NCI-H146 (cell line): ENCODE measurements at places on chromosomes 11 and 22.
A peak's percentile ranks its signal among the peaks of the same experiment; 100 is the strongest.

- no peak for DNase-seq
Observed at GRCh38 chr11:2788168-2789071, 88.6 kb upstream of the KCNQ1OT1 start.

- no peak for DNase-seq
Observed at GRCh38 chr22:21754523-21754922, 18.9 kb upstream of the YPEL1 start.

- DNase-seq, result no peak
Observed at GRCh38 chr11:27085605-27086004, 45.0 kb downstream of the BBOX1 start.

DNA sequence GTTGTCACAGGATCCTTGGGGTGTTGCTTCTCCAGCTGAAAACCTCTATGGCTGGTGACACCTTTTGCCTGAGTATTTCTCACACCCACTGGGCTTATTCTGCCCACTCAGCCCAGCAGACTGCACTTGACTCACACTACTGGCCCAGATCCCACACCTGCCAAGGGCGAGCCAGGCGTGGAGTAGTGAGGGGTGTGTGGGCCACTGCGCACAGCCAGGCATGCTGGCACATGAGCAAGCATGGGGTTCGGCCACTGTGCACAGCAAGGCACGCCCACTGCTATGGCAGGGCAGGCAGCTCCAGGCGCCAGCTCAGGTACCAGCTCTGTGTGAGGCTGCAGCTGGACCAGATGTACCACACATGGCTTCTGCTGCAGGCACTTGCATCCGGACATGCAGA, 116.5 kb upstream of the MTNR1B start:
- no peak for DNase-seq

DNA sequence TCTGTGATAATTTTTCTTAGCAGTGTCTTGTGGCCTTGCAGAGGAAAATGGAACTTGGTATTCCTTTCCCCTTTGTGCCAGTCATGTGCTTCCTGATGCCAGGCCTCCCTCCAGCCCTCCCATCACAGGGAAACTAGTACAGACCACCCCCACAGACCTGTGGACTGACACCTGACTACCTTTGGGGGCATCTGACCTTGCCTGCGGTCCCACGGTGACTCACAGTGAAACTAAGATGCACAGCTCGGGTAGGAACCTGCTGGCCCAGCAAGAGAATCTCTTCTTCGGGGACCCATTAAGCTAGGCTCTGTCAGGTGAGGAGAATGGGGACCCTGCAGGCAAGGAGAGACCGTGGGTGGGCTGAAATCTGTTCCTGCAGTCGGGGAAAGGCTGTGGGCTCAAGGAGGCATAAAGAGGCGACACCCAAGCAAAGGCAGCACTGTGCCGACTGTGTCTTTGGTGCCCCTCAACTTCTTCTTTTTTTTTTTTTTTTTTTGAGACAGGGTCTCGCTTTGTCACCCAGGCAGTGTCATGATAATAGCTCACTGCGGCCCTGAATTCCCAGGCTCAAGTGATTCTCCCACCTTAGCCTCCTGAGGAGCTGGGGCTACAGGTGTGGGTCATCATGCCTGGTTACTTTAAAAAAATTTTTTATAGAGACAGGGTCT, 20.8 kb upstream of the PEX26 start:
- DNase-seq, result no peak

- DNase-seq, result no peak
Observed at GRCh38 chr11:112724496-112724790, 236.8 kb upstream of the NCAM1 start.

DNA sequence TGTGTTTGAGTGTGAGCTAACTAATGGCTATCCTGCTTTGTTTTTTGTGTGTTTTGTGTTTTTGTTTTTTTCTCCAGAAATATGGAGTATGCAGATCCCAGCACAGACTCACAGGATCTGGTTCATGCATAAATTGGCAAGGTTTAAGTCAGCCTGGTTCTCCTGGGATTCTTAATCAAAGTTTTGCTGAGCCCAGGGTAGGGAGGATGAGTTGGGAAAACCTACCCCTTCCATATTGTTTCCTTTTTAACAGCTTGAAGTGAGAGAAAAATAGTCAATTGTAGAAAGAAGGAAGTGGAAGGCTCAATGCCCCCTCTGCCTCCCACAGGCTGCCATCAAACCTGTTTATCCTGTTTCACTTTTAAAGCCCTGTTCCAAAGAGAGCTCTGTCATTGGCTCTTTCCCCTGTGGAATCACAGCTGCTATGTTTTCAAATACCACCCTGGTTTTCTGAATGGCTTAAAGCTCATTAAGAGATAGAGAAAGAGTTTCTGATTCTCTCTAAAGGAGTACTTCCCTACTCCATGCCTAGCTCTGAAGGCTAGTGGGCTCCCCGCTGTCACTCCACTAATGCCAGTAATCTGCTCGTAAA, 23.4 kb upstream of the CADM1 start:
- DNase-seq, result peak; percentile 21

DNA sequence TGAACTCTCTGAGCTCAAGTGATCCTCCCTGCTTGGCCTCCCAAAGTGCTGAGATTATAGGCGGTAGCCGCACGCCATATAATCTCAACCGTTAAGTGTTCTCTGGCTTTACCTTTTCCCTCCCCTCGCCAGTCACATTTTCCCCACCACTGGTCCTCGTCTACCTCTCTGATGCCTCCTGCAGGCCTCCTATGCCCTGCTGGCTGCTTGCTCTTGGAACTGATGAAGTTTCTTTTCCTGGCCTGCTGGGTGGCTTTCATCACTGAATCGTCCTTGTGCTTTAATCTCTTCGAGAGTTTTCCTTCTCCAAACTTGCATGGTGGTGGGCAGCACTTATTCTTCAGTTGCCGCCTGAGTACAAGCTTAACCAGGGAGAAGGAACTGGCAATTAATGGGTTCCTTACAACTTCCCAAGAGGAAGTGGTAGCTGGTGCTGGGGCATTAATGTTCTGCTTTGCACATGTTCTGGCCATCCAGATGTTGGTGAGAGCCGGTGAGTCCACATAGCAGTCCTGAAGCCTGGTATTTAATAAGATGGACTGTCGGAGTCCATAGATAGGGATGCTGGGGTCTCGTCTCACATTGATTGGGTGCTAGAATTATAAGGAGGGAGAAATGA, 1.3 kb downstream of the C22orf31 start:
- DNase-seq, result no peak

- DNase-seq, result no peak
Observed at GRCh38 chr11:132058211-132058772, 687.9 kb downstream of the NTM start.

DNA sequence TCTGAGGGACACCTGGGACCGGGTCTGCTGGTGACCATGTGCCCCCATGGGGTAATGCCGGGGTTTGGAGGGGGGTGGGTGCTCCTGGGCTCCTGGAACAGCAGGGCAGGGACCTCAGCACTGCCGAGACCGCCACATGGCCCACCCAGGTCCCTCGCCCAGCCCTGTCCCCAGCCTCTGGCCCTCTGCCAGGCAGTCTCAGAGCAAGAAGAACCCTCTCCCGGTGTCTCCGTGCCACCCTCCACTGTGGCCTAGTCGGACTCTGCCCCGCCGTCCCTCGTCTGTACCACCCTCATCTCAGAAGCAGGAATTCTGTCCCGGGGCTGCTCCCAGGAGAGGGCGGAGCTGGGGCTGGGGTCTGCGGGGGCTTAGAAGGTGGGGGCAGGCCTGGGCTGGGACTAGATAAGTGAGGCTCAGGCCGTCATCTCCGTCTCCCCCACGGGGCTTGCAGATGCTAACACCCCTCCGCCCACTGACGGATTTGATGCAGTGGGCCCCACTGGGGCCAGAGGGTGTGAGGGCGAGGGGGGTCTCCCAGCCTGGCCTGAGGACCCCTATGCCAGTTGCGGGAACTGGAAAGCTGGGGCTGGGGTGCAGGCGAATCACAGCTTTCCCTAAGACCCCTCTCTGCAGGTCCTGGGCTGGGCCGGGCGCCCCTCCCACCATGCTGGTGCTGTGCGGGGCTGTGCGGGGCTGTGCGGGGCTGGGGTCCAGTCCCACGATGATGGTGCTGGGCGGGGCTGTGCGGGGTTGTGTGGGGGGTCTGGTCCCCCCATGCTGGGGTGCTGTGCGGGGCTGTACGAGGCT, 1.1 kb downstream of the MUC5AC start:
- DNase-seq, result no peak

DNA sequence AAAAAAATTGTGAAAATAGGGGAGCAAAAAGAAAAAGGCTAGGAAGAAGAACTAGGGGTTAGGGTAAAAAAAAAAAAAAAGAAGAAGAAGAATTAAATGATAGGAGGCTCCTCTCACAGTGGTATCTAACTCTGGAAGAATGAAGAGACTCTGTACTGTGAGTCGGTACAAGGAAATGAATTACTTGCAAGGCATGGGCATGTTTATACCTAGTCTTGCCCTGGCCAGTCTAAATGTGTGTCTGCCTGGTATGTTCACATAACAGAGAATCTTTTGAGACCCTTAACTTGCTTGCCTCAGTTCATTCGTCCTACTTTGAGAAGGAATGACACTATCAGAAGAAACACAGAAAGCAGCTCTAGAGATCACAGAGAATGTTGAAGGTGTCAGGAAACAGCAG, 159.6 kb downstream of the SWAP70 start:
- no peak for DNase-seq

DNA sequence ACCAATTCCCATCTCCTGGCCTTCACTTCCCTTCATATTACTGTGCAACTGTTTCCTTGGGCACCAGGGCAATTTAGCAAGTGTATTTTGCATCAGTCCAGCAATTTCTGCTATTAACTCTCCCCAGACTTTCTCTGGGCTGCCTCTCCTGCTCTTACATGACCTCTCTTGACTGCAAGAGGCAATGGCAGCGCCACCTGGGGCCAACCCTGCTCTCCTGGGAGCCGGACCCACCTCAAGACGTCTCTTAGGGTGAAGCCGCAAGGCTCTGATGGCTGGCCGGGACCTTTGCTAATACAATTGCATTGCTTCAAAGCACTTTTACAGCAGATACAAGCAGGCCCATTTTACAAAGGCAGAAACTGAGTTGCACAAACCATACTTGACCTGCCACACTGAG, 360.2 kb downstream of the CADM1 start:
- DNase-seq, result no peak

DNA sequence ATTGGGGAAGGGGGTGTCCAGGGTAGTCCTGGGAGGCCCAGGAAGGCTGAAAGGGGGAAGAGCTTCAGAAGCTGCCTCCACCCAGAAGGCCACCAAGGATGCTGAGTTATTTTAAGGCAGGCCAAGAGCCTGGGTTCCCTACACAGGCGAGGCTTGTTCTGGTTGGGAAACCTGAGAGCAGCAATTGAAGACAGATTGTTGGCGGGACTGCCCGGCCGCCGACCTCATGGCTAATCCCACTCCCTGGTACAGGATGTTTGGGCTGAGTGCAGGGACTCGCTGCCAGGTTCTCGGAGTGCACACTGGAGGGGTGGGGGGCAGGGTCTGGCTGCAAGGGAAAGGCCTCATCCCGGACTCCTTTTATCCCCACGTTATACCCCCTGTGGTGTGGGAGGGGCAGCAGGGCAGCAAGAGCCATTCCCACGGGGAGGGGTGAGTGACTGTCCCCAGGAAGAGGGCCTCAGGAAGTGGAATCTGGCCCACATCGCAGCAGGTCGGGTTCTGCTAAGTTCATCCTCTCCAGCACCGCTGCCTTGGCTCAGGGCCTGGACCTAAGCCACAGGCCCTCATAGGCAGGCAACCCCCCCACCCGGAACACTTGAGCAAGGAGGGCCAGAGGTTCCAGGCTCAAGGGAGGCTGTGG, 43.6 kb upstream of the PRR5 start:
- no peak for DNase-seq

DNA sequence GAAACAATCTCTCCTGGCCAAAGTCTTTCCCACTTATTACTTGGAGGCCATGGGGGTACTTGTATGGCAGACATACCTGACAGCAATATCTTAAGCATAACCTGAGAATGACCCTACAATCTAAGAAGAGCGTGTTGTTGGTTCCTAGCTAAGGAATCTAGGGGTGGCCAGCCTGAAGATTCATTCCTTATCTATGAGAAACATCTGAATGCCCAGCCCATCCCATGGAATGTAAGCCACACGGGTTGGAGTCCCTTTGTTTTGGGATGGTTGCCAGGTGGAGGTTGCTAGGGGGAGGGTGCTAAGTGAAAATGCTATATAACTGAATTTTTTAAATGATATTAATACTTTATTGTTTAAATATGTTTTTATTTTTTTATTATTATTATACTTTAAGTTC, 725.0 kb downstream of the ETS1 start:
- no peak for DNase-seq

GRCh38 chr22:49793871-49794270, 33.8 kb downstream of the BRD1 start:
- no peak for DNase-seq

DNA sequence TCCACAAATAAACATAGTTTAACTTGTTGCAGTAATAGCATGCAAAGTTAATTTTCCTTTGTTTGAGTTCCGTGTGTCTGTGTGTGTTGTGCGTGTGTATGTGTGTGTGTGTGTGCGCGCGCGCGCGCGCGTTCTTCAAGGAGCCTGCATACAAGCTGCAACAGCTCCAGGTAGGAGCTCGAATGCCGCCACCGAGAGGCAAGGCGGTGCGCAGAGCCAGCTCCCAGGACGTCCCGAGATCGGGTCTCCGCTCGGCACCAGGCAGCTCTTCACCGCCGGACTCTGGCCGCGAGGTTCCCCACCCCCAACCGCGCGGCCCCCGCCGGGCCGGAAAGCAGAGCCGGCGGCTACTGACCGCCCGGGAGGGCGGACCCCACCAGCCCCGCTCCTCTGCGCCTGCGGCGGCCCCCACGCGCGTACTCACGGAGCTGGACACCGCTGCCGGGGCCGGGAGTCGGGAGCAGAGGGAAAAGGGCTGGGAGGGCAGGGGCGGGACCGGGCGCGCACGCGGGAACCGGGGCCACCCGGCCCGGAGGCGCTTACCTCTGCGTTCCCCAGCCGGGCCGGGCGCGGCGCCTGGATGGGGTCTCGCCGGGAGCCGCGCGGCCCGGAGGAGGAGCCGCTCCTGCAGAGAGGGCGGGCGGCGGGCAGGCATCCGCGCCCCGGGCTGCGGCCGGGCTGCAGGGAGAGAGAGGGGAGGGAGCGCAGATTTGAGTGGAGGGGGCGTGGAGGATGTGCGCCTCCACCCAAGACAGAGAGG, 40.4 kb upstream of the AKIP1 start:
- peak; percentile 49 for DNase-seq

DNA sequence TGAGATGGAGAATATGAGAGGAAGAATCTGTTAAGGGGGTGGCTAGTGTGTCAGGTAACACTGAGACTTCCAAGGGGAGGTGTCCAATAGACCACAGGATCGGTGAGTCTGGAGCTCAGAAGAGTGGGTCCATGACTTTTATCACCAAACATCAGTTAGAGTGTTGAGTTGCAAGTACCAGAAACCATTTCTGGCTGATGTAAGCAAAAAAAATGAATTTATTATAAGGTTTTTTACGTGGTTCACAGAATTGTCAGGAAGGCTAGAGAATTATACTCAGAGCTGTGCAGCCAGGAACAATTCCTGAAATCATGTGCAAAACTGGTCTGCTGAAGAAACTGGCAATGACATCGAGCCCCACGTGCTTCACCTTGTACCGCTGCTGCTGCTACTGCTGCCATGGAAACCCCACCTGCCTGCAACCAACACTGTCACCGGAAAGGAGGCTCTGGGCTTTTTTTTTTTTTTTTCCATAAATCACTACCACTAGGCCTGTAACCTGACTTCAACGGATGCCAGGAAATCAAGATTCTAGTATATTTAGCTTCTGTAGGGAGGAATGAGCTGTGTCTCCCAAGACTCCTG, 16.6 kb upstream of the STK33 start:
- DNase-seq, result peak; percentile 85
